Naive thymus-derived CD4-positive, alpha-beta T cell (primary cell): ENCODE measurements at places on chromosomes 7 and 10. TPM values are rescaled to one million over a fixed set of nuclear protein-coding genes. Genes with fewer than 3 reads are reported as not detected.

The GSDME gene
- not detected for polyA plus RNA-seq

- DNase-seq: no peak
These were observed 128.0 kb downstream of the NRCAM start for GRCh38 chr7:108328174-108328651.

The DRGX gene
- not detected for polyA plus RNA-seq

The SUV39H2 gene
- polyA plus RNA-seq: 6.4 TPM

The NFE2L3 gene
- 2.6 TPM for polyA plus RNA-seq

DNA sequence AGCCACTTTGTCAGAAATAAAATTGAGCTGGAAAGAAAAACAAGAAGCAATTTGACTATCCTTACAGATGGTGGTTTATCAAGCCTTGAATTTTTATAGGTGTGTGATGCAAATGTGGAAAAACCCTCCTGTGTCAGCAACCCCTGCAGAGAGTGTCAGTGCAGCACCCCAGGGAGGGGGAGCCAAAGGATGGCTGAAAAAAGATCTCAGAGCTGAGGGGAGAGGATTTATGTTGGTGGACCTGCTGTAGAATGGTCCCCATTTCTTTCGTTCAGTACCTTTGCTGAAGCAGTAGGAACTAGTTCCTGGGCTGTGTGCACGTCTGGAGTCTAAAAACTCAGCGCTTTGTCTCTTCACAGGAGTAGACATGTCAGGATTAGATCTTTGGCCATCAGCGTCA lies 239.0 kb downstream of the PHTF2 start:
- no peak for DNase-seq

GRCh38 chr7:80583901-80584300 lies 54.5 kb upstream of the CD36 start:
- DNase-seq: no peak

The FGFR2 gene
- not detected for polyA plus RNA-seq

DNA sequence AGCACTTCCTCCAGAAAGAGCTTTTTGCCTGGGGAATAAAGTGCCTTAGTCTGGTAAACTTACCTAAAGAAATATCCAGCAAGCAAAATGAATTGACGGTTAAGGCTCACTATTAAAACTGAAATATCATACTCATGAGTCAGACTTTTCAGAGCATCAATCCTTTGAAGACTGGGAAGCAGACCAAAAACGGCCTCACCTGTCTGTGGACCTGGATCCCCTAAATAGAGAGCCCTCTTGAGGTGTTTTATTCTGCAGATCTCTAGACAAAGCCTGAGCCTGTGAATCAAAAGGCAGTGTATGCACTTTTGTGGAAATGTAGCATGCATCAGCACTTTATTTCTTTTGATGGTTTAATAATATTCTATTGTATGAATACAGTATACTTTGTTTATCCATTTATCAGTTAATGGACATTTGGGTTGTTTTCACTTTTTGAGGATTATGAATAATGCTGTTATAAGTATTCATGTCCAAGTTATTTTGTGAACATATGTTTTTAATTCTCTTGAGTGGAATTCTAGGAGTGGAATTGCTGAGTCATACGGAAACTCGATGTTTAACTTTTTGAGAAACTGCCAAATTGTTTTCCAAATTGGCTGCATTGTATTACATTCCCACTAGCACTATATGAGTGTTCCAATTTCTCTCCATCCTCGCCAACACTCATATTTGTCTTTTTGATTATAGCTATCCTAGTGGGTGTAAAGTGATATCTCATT lies 449.0 kb upstream of the IGFBP3 start:
- DNase-seq: no peak

DNA sequence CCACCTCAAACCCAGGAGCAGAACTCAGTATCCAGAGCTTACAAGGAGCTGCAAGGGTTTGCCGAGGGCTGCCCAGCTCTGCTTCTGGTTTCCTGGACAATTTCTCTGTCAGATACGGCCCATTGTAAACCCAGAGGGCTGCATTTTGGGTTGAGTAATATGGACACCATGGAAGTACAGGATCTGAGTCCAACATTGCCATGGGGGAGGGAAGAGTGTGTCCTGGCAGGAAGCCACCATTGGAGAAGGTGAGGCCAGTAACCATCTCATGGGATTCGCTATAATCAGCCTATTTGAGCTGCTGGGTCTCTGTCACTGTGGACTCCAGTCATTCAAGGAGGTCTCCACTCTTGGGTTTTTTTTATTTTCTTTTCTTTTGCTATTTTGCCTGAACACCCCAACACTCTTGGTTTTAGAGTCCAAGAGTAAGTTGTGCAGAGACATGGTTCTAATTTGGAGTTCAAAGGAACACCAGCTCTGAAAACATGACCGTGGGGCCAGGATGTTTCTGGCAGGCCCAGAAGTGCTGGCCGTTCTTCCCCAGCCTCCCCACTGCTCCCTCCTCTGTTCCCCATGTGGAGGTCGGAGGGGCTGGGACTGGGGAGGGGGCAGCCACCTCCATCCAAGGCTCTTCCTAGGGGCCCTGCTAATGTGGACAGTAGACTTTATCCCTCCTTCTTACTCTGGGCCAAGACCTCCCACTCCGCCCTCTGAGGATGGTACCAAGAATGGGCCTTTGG lies 46.2 kb downstream of the CHST3 start:
- no peak for DNase-seq

- no peak for DNase-seq
These were observed 26.3 kb upstream of the CACNB2 start for GRCh38 chr10:18113881-18114280.

The ZNF736 gene
- 2.1 TPM for polyA plus RNA-seq

GRCh38 chr10:13328126-13328525 lies 20.0 kb downstream of the SEPHS1 start:
- no peak for DNase-seq

The EIF3B gene
- 78.0 TPM for polyA plus RNA-seq

The ANKRD2 gene
- polyA plus RNA-seq: not detected

The GJD4 gene
- not detected for polyA plus RNA-seq

- DNase-seq: no peak
These were observed 886.2 kb downstream of the TYW1 start for GRCh38 chr7:67882843-67883242.

The PIP gene
- polyA plus RNA-seq: not detected

- DNase-seq: no peak
These were observed 41.3 kb upstream of the AGMO start for GRCh38 chr7:15603124-15603523.

The ZCWPW1 gene
- polyA plus RNA-seq: 5.6 TPM

DNA sequence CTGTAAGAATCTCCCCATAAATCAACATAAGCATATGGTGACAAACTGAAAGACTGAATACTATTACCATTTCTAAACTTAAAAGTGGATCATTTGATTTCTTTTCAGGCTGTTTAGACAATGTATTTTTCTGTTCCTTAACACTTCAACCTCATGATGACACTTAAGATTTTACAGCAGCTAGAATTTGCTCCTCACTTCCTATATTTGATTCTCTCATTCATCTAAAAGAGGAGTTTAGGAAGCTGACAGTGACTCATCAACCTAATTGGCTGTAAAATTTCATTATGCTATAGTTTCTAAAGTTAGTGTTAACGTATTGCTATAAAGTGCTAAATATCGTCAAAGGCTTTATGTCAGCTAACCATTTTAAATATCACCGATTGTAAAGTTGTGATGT lies 478.7 kb downstream of the GRM8 start:
- no peak for DNase-seq

DNA sequence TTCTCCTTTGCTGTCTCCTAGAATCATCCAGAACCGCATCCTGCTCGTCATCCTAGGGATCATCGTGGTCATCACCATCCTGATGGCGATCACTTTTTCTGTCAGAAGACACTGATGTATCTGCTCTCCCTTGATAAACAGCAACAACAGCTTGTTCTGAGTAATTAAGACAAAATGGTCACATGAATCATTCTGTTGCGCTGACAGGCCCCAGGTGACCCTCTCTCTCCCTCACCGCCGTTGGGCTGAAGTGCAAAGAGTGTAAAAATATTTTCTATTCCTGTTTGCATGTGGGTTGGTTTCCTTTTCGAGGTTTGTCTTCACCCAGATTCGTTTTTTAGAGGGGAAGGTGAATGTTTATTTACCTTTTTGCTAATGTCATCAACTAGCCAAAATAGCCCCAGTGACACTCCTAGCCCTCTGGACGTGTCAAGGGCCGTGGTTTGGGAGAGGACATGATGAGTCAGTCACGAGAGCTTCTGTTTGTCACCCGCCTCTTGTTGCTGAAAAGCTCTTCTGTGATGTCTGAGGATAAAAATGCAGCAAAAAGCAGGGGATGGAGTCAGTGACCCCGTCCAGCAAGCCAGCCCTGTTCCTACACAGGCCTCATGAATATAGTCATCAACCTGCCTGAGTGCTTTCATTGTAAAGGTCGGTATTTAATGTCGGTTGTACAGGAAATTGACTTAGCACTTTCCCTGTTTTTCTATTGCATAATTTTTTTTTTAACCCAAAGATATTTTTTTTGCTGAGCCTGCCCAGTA lies 134.6 kb upstream of the TCF7L2 start:
- no peak for DNase-seq

The CCL26 gene
- not detected for polyA plus RNA-seq

The FAM180A gene
- not detected for polyA plus RNA-seq

The MBL2 gene
- not detected for polyA plus RNA-seq

DNA sequence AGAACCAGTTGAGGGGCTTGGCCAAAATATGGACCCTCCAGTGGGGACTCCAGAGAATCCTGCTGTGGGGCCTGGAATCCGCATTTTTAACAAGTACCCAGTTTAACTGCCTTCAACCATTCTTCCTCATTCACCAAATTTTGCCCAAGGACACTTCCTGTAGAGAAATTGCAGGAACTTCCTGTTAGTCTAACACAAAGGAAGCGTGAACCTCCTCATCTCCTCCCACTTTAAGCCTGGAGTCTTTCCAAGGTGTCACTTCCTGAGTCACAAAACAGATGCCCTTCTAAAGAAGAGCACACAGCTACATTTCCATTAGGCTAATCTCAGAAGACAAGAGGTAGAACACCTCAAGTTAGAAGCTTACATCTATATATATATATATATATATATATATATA lies 188.4 kb downstream of the PPP1R17 start:
- no peak for DNase-seq

The RAMP3 gene
- not detected for polyA plus RNA-seq

The KCND2 gene
- not detected for polyA plus RNA-seq

The HABP2 gene
- polyA plus RNA-seq: not detected

The VSIR gene
- 300 TPM for polyA plus RNA-seq

- DNase-seq: no peak
These were observed 9.3 kb downstream of the PCLO start for GRCh38 chr7:83153419-83153818.

DNA sequence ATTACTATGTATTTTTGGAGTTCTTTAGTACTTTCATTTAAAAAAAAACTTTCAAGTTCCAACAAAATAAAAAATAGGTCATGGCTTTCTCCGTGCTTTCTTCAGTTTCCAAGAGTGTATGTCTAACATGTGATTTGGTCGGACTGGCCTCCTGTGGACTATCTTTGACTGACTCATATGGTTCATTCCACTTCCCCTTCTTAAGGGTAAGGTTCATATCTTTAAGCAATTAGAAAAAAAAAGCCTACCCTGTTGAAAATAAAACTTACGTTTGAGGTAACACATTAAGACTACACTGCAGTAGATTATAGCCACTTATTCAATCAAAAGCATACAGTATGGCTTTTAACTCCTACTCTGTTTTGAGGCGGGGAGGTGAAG lies 112.8 kb upstream of the AHR start:
- DNase-seq: no peak

DNA sequence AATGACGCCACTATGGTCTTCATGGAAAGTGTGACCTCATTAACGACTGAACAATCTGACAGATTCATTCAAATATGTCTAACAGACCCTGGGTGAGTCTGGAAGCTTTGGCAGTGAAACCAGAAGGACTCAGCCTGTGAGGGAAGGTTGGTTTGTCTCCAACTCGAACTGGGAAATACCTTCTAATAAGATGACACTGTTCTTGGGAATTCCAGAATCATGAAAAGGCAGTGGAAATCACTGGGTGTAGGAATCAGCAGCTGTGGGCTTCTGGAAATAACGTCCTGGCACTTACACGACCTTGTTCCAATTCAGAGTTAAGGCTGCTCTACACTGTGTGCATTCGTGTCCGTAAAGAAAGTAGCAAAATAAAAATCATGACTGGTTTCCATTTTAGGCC lies 75.1 kb downstream of the DGKI start:
- DNase-seq: no peak

DNA sequence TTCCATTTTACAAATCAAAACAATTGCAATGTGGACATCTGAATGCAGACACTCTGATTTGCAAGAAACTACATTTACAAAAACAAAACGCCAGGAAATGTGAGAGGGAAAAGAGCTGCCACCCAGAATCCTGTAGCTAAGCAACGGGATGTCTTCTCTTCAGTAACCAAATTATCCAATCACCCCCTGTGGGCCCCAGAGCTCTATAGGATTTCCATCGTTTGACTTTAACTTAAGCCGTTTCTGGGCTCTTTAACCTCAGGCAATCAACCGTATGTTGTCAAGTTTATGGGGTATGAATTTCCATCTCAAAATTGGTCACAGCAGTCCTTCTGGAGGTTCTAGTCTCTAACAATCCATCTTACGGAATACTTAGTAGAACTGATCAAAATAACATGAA lies 240.5 kb downstream of the ETV1 start:
- no peak for DNase-seq

DNA sequence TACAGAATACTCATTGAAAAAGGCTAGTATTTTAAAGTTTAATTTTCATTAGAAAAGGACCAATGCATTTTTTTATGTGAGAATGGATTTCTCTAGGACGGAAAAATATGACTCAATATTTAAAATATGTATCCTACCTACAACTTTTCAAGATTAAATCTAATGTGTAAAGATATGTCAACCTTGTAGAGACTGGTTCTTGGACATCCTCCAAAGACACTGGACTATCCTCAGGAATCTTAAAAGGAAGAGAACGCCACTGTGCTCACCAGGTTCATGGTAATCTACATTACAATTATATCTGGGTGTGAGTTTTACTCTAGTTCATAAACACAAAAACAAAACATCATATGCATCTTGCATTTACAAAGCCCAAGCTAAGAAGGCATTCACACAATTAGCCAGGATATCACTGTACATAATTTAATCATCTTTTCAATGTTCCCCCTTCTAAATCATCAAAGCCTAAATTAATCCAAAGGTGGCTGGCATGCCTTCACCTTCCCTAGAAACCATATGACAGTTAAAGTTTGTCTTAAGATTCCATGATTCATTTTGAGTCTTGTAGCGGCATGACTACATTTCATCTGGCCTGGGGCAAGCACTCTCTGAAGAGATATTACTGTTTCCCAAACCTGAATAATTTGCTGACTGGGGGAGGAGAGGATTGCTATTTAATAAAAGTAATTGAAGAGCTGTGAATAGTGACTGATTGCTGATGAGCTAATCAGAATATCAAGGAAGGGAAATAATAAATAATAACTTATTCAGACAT lies 12.0 kb downstream of the SGCE start:
- DNase-seq: no peak

The TES gene
- polyA plus RNA-seq: 189 TPM

GRCh38 chr7:37531225-37531624 lies 82.6 kb upstream of the ELMO1 start:
- no peak for DNase-seq

The MUC12 gene
- not detected for polyA plus RNA-seq

GRCh38 chr7:50335795-50336754 lies 31.6 kb downstream of the IKZF1 start:
- no peak for DNase-seq

The VAX1 gene
- polyA plus RNA-seq: not detected
